ENCODE measurements at places on chromosomes 12 and 14.

DNA sequence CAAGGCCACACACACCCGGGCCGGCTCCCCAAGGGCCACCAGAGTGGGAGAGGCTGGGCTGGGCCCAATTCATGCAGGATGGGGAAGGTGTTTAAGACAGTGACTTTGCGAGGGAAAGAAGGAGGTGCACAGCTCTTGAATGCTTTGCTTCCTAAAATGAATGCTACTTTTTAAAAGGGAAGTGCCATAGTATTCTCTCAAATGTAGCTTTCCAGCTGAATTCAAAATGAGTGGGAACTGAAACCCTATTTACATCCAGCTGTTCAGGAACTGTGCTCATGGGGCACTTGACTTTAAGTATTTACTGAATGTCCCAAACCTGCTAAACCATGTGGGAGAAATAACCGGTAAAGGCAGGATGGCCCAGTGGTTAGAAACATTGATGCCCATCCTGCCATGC is 7.6 kb downstream of the ITPK1 start:
- DNase-seq, result no peak

- DNase-seq, result no peak
Measured at GRCh38 chr12:99915251-99916082, 69.3 kb downstream of the ANKS1B start.

- peak; percentile 54 for DNase-seq
Measured at GRCh38 chr12:9751204-9752144, 9.2 kb downstream of the CD69 start.

DNA sequence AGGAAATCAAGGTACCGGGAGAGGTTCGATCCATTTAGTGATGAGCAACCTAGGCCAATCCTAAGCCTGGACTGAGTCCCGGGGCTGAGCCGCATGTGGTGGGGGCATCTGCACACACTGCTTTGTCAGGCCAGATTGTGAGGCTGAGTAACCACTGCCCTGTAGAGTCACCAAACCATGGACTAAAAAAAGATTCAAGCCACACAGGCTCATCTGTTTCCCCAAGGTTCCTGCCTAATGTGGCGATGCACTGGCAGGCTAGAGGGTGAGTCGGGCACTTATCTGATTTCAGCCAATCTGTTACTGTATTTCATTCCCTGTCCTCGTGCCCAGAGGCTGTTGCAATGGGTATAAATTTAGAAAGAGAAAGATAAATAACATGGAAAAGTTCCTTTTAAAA is 140.8 kb downstream of the TTC7B start:
- no peak for DNase-seq

GRCh38 chr14:75968456-75968855 is 13.3 kb downstream of the TGFB3 start:
- DNase-seq, result no peak

GRCh38 chr12:19021646-19022045 is 107.9 kb upstream of the PLEKHA5 start:
- no peak for DNase-seq

DNA sequence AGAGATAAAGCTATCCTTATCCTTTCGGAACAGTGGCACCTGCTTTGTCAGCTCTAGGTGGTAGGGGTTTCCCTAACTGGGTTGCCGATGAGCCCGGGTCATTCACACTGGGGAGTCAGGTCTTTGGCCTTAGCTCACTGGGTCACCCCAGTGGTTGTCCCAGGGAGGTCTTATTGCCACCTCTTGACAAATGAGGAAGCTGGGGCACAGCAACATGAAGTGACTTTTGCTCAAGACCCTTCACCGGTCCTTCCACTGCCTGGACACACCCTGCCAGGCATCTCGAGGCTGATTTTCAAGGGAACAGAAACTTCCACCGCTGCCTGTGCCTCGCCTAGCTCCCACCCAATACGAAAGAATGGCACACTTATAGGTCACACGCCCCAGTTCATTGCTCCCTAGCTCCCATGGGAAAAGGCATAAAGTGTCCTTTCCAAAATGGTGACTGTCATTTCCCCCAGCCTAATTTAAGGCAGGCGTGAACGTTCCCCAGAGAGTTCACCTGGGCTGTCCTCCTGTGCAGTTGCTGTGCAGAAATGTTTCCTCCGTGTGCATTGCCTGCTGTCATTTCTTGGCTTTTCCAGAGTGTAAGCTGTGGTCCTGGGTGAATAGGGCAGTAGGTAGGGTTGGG is 156.1 kb upstream of the CCND2 start:
- no peak for DNase-seq

DNA sequence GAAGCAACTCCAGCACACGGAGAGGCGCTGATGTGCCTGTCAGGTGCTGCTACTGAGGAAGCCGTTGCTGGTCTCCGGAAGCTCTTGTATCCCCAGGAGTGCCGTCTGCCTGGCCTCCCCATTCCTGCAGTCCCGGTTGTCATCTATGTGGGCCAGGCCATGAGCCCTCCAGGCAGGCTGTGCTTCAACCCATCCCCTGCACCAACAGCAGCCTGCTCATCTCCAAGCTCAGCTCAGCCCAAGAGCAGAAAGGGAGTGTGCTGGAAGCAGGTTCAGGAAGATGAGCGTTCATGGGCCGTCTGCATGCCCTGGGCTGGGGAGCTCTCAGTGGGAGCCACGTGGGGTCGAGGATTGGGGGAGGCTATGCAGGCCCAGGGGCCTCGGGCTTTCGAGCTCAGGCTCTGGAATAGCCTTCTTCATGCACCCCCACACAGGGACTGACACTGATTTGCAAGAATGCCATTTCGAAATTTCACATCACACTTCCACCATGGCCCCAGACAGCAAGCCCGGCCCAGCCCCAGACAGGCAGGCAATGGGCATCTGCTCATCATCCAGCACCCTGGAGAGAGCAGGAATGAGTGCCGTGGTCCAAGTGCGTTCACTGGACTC is 164.5 kb downstream of the KIF26A start:
- DNase-seq, result no peak

DNA sequence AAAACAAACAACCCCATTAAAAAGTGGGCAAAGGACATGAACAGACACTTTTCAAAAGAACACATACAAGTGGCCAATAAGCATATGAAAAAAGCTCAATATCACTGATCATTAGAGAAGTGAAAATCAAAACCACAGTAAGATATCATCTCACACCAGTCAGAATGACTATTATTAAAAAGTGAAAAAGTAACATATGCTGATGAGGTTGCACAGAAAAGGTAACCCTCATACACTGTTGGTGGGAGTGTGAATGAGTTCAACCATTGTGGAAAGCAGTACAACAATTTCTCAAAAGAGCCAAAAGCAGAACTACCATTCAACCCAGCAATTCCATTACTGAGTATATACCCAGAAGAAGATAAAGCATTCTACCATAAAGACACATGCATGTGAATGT is 18.2 kb downstream of the PDE6H start:
- no peak for DNase-seq

- DNase-seq, result peak; percentile 41
Measured at GRCh38 chr14:70073924-70074566, 114.7 kb downstream of the SLC8A3 start.

- no peak for DNase-seq
Measured at GRCh38 chr12:128684352-128684751, 139.4 kb downstream of the SLC15A4 start.

DNA sequence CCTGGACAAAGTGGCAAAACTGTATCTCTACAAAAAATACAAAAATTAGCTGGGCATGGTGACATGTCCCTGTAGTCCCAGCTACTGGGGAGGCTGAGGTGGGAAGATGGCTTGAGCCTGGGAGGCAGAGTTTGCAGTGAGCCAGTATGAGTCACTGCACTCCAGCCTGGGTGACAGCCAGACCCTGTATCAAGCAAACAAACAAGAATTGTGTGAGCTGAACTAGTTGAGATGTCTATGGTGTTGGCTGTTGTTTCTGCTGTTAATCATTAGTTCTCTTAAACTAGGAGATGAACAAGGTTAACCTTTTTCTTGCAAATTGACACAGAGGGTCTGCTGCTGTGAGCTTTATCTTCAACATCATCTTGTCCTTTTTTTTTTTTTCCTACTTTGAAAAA is 23.6 kb downstream of the RASSF3 start:
- no peak for DNase-seq

GRCh38 chr12:6551496-6552139 is 4.2 kb downstream of the IFFO1 start:
- no peak for DNase-seq

DNA sequence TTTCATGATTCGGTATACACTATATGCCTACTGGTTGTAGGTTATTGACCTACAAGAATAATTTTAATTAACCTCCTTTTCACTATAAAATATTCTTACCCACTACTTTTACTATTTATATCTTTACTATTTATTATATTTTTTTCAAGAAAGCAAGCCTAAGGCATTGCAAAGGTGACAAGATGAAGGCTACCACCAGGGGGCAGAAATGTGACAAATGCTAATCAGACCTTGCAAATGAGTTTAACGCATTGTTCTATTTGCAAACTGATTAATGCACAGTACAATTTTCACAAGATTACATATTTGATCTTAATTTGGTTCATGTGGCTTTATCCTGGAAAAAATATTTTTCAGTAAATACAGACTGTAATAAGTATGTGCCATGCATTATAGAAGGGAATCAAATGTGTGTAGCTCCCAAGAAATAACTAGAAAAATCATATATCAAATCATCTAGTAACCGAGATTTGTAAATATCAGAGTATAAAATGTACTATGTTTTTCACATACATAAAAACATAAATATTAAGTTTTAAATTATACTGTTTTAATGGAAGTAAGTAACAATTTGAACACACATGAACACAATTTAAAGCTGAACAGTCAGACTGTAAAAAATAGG is 107.0 kb downstream of the ADAMTS20 start:
- DNase-seq, result peak; percentile 25

GRCh38 chr12:37543131-37543965 is 773.2 kb upstream of the ALG10B start:
- no peak for DNase-seq

Measured in hematopoietic multipotent progenitor cell treated with erythropoietin and hydrocortisone succinate and interleukin-3 and kit ligand, for 15 days (in vitro differentiated cells).